Cardiac fibroblast (primary cell): ENCODE measurements at places on chromosomes 5 and 9.

- DNase-seq: peak; percentile 4
These were observed 18.0 kb downstream of the IARS1 start for GRCh38 chr9:92275541-92275940.

GRCh38 chr5:124744170-124744971, 2.1 kb downstream of the ZNF608 start:
- DNase-seq: peak; percentile 56

DNA sequence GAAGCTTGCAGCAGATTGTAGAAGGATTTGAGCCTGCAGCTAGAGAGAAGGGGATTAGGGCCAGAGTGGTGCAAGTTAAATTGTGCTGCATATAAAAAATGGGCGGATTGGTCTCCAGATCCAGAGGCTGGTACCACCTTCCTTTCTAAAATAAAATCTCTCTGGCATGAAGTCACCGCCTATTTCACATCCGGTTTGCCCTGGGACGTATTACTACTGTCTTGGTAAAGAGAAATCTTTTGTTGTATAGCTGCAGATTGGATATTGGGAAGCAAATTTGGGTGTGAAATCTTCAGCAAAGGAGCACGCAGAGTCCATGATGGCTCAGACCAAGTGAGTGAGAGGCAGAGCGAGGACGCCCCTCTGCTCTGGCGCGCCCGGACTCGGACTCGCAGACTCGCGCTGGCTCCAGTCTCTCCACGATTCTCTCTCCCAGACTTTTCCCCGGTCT, at the start of gene GABRA1:
GABRA1 (plus strand) TSS at position 180 of the 451 bp plus-strand sequence. CDS start 2,691 bp downstream, outside the sequence.
- DNase-seq: peak; percentile 0

- DNase-seq: no peak
These were observed 78.9 kb upstream of the ADRB2 start for GRCh38 chr5:148747536-148747906.

DNA sequence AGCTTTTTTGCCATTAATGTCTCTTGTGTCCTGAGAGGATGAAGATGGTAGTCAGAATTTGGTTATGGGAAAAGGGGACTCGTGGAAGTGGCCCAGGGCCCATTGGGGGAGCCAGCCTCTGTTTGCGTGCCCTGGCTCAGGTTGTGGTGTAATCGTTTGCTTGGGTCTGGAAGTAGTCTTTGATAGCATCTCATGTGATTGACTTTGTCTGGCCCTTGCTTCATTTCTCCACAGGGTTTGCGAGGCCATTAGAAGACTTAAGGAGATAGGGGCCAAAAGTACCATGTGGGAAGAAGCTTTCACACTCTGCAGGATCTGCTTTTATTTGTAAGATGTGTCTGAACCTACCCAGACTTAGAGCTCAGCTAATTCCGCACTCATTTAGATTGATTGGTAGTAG, 114.5 kb downstream of the FGF1 start:
- no peak for DNase-seq

DNA sequence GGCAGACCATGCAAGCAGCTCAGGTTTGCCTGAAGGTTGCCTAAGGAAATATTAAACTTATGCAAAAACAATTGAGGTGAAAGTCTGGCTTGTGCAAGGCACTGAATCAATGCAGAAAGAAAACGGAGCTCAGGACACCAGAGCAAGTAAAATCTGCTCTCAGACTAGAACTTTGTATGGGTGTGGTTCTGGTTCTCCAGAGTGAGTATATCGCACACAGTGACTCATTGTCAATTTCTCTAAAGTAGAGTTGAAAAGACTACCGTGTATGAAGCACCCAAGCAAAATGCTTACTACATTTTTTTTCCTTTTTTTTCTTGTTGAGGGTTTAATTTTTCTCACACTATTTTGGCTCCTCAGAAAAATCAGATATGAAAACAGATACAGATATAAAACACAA, 650.3 kb upstream of the CDH10 start:
- DNase-seq: no peak

DNA sequence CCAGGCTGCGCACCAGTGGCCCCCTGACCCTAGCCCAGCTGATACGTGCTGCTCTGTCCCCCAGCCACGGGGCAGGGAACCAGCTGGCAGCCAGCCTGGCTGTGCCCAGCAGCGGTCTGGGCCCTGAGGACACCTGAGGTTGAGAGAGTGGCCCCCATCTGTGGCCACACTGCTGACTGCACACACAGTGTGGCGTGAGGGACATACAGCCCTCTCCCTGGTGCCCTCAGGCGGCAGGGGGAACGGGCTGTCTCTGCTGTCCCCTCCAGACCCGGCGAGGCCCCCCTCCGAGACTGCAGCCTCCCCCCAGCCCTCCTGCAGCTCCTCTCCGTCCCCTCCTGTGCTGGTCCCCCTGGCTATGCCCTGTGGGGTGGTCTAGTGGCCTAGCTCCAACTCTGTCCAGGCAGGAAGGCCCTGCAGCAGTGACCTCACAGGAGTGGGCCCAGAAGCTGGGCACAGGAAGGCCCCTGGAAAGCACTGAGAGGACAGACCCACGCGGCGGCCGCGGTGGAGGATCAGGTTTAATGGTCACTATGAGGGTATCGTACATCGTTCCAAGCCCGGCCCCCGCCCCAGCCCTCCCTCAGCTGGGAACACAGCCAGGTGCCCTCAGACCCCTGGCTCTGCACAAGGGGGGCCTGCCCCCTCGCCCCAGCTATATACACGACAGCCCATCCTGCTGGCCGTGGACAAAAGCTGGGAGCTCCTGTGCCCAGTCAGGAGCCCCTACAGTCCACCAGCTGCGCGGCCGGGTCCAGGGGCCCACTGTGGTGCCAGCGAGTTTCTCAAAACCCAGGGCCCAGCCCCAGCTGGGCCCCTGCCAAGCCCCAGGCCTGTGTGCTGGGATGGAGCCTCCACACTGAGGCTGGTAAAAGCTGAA, 6.8 kb upstream of the ENTPD8 start:
- DNase-seq: no peak

DNA sequence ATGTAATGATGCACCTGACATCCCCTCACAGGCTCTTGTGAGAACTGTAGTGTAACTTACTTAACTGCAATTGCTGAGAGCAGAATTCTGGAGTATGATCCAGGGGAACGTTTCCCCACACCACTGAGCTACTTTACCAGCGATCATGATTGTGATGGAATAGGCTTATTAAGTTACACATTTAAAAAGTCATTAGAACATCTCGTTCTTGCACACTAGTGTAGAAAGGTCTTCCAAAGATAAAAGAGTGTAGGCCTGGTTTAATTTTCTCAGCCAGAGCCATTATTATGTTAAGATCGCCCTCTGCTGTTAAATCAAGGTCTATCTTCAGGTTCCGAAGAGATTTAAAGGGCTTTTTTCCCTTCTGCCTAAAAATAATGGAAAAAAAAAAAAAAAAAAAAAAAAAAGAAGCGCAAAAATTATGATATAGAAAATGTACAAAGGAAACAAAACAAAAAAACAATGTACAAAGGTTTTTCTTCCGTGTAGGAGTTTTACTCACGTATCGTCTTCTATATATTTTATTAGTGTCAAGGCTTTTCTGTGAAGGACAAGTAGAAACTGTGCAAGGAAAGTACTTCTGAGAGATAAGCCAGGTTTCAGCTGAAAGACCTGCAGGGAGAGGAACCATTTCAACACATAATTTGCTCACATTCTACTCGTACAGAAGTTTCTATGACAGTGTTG, 18.6 kb upstream of the MOB3B start:
- peak; percentile 68 for DNase-seq

- peak; percentile 77 for DNase-seq
These were observed 30.9 kb downstream of the GRAMD2B start for GRCh38 chr5:126454081-126454480.

GRCh38 chr5:99308131-99308530, 379.3 kb upstream of the CHD1 start:
- DNase-seq: no peak

GRCh38 chr5:154385236-154385512, 60.6 kb upstream of the SAP30L start:
- DNase-seq: peak; percentile 46

DNA sequence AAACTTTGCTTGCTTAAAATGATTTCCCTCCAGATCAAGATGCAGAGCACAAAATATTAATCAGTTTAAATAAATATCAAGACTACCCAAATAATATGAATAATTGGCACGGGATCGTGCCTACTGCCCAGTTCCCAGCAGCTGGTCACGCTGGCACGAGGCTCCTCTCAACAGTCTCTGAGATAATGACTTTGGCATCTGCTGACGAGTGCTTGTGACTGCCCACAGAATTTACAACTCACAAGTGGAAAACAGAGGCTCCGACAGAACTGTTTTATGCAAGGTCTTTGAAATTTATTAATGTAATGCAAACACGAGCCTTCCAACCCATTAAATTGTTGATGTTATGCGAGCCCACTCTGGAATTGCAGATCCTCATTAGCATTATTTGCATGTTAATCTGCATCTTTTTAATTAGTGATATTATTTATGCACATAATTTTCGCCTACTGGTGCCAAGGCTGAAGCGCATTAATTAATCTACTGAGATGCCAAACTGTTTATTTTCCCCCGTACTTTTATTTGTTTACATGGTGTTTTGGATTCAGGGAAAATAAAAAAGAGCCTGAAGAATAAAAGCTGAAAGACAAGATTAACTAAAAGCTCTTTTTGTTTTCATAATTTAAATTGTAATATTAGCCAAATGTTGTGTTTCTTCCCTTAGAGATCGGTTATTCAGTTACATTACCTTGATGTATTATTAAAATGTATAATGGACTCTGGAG, 369.3 kb upstream of the IRX1 start:
- DNase-seq: no peak

- peak; percentile 76 for DNase-seq
These were observed 1.1 kb downstream of the JADE2 start for GRCh38 chr5:134526483-134527155.

GRCh38 chr5:135234666-135235401, 164.2 kb downstream of the MACROH2A1 start:
- no peak for DNase-seq

DNA sequence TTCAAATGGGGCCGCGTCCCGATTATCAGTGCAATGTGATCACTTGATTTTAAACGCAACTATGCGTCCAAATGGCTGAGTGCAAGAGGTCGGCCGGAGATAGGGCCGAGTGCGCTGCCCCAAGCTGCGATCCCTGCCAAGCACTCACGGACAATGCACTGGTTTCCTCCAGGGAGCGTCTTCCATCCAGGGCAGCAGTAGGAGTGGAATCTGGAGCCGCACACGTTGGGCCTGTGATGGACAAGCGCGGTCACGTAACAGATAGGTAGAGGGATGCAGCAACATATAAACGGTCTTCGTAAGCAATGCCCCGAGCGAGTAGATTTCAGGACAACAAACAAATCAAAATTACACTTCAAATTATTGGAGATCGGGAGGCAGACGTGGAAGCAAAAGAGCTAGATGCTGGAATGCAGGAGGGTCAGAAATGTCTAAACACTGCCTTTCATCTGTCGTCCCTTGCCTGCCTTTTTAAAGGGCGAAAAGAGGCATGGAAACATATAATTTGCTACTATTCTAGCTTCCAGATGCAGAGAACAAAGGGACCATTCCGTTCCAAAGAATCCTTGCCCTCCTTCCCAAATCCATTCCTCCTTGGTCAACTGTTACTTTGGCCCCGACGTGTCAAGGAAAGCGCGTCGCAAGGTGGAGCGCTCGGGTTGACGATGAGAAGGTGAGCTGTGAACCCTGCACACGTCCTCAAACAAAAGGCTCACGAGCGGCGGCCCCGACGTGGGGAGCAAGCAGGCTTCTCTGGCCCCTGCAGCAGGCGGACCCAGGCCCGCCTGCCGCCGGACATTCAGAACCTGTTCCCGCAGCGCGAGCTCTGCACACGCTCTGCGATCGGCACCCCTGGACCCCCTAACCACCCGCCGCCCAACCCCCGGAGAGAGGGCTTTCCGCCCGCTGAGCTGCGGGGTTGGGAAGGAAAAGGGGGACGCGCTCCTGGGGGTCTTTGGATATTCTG, 1.5 kb downstream of the FBN2 start:
- peak; percentile 40 for DNase-seq

DNA sequence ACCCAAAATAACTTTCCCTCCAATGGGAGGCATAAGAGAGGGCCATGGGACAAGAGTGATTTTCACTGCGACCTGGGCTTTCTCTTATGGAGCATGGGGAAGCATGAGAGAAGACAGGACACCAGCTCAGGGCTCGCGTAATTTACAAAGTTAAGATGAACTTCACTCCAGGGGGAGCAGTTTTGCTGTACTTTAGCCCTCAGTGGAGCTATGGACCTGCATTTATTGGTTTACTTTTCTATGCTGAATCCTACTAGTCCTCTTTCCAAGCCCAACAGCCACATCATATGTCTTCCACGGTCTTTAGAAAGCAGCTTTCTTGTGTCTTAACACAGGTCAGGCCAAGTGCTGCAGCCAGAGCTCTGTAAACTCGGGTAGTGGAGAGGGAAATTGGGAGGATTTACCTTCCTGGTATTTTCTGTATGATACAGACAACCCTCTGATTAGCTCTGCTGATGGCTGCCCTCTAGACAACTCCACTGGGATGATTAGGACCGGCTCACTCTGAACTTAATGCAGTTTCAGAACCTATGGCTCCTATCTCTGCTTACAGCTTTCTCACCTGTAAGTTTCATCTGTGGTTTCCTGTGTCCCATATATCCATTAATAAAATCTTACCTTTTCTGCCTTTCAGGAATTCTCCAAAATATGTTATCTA, 581.0 kb upstream of the RORB start:
- DNase-seq: no peak

DNA sequence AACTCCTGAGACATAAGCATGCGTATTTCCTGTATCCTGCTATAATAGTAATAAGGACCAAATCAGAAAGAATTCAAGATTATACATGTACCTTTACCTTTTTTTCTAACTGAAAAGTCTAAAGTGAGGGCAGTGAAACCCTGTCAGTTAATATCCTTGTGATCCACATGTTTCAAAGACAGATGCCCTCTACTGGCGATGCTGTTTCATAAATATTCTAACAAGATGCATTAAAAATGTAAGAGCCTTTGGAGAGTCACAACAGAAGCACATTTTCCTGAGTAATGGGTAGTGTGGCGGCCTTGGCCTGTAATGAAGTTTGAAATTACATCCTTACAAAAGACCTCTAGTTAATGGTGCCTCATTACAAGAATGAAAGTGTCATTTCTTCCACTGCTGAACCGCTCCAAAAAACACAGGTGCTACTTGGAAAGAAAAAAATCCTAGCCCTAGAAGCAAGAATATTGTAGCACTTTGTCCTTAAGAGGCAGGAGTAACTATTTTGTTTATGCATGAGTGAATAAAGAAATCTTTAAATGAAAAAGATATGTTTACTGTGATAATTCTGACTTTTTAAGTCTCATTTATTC, 232.6 kb downstream of the EPB41L4A start:
- DNase-seq: peak; percentile 67

- DNase-seq: no peak
These were observed 280.3 kb downstream of the NPR3 start for GRCh38 chr5:32991421-32991815.

- no peak for DNase-seq
These were observed 97.9 kb upstream of the CPEB4 start for GRCh38 chr5:173790177-173790719.

GRCh38 chr5:101084353-101084752, 181.3 kb upstream of the ST8SIA4 start:
- no peak for DNase-seq

- peak; percentile 94 for DNase-seq
These were observed 73.7 kb upstream of the FST start for GRCh38 chr5:53406630-53407316.
